NT2/D1 (cell line): ENCODE measurements at places on chromosomes 16 and 17.

GRCh38 chr17:2183346-2183745 lies 120.2 kb downstream of the SMG6 start:
- DNase-seq = no peak

DNA sequence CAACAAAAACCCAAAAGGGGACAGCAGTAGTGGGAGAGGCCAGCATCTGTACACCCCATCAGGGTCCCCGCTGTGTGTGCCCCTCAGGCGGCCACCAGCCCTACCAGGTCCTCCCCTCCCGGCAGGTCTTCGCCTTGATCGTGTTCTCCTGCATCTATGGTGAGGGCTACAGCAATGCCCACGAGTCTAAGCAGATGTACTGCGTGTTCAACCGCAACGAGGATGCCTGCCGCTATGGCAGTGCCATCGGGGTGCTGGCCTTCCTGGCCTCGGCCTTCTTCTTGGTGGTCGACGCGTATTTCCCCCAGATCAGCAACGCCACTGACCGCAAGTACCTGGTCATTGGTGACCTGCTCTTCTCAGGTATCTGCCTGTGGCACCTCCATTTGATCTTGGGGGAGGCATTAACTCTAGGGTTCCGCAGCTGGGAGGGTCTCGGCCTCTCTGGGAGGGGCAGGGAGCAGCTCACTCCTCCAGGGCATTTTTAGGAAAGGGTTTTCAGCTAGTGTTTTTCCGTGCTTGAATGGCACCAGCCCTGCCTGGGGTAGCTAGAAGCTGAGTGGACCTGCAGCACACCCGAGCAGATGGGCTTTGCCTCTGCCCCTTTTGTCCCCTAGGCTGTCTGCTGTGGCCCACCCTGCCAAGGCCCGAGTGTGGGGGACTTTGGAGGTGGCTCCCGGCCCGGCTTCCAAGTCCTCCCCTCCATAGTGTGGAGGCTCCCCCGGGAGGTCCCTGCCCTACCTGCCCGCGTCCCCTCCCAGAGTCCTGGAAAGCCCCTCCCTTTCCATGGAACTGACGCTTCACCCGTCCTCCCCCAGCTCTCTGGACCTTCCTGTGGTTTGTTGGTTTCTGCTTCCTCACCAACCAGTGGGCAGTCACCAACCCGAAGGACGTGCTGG lies 2.6 kb downstream of the SYNGR2 start:
- no peak for DNase-seq

- DNase-seq = no peak
These were observed 167.5 kb downstream of the RAB11FIP4 start for GRCh38 chr17:31558748-31559583.

GRCh38 chr16:81167851-81168250 lies 70.6 kb upstream of the BCO1 start:
- no peak for DNase-seq

DNA sequence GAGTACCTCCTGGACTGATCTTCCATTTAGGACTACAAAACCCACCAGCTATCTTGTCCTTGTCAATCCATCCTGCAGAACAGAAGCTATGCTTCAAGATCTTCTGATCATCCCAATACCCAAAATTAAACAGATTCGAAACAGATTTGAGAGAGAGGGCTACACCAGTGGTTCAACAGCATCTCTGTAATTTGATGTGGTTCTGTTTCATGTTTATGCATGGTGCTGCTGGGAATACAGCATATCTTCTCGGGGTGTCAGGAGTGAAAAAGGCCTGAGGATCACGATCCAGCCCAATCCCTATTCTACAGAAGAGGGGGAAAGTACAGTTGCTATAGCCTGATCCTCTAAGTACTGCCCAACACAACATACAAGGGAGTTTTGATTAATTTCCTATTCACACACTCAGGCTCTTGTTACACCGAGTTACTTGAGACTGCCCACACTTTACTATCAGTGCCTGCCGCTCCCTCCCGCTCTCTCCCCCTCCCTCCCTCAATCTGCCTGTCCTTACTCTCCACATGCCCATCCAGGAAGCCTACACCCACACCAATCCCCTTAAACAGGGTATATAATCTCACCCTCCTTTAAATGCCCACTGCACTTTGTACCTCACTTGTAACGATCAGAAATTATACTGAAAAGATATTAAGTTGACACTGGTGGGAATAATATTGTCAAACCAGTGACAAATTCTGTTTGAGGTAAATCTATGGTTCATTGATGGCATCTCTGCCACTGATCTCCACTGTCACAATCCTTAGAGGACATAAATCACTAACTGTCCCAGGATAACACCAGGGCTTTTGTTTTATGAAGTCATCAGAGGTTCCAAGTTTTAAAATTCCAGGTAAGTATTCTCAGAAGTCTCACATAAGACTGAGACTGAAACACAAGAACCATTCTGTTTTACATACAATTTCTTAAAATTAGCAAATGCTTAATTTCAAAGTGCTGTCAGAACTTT lies 89.3 kb upstream of the PLEKHM1 start:
- DNase-seq = no peak

- no peak for DNase-seq
These were observed 13.4 kb downstream of the OSBPL7 start for GRCh38 chr17:47808036-47808829.

DNA sequence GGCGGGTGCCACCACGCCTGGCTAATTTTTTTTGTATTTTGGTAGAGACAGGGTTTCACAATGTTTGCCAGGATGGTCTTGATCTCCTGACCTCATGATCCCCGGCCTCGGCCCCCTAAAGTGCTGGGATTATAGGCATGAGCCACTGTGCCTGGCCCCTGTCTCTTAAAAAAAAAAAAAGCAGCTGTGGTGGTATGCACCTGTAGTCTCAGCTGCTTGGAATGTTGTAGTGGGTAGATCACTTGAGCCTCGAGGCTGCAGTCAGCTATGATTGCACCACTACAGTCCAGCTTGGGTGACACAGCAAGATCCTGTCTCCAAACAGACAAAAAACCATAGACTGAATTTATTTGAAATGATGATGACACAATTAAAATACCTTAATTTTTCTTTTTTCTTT lies 24.3 kb downstream of the CDK12 start:
- DNase-seq = no peak

GRCh38 chr16:84820305-84820684 lies 510 bp downstream of the CRISPLD2 start:
- no peak for DNase-seq

DNA sequence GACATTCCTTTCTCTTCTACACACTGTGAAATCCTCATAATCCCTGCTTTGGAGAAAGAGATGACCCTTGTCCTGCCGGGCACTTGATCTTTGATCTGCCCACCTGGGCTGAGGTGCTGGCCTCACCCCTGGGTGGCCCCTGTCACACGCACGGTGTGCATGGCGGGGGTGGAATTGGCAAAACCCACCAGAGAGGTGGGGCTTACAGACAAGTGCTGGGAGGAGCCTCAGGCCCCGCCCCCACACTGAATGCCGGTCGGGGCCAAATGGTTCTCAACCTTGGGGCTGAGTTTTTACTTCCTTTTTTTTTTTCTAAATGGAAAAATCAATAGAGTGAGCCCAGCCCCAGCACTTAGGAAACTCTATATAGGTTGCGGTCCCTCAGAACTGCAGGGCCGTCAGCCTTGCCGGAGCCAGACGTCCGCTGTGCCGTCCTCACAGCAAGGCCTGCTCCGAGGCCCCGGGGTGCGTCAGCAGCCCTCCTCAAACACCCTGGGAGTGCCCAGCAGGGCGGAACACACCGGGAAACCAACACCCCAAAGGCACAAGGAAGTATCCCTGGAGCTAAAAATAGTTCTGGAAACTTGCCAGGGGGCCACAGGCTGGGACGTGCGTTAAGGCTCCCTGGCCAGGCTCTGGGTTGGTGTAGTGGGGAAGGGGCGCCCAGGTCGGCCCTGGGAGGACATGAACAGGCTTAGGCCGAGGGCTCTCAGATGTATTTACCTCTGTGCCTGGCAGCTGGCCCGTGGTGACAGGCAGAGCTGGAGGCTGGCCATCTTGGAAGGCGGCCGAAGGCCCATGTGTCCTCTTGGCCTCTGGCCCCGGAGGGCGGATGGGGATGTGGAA lies 11.0 kb downstream of the GPRC5C start:
- DNase-seq = no peak

DNA sequence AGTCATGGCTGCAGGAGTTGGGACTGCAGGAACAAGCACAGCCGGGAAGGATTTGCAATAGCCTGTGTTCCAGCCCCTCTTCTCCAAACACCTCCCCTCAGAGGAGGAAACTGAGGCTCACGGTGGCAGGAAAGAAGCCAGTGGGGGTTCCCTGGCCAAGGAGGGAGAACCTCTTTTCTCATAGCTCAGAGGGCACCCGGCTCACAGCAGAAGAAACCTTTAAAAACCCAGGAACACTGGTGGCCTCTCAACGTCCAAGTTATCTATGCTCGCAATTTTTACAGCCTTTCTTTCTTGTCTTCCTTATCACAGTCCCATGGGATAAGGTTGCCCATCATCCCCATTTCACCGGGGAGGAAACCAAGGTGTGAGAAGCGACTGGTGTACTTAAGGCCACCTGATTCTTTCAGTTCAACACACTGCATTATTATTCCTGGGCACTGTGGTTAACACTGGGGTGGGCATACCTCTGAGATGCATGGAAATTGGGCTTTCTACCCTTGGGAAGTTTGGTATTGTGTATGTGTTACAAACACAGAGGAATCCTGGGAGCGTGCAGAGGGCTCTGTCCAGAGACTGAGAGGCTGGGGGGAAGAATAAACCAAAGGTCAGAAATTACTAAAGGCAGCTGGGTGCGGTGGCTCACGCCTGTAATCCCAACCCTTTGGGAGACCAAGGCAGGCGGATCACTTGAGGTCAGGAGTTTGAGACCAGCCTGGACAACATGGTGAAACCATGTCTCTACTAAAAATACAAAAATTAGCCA lies 791 bp upstream of the ZNF629 start:
- no peak for DNase-seq

DNA sequence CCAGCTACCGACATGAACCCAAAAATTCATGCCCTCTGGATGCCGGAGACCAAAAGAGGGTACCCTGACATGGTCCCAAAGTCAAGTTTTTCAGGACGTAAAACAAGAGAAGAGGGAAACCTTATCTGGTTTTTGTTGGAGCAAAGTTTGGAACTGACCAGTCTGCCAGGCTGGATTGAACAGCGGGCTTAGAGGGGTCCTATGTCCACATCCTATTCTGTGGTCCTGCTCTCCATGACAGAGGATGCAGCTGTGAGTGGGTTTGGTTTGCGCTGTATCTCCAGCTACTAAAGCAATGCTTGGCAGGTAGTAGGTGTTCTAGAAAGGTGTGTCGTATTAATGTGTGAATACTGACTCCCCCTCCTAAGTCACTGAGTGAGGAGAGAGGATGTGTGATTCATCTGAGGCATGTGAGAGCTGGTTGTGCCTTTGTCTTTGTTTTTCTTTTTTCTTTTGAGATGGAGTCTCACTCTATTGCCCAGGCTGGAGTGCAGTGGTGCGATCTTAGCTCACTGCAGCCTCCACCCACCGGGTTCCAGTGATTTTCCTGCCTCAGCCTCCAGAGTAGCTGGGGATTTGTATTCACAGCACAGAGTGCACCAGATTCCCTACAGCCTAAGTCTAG lies 31.0 kb downstream of the PMM2 start:
- DNase-seq = no peak

- DNase-seq = no peak
These were observed 2.7 kb downstream of the CCL5 start for GRCh38 chr17:35877345-35878029.

DNA sequence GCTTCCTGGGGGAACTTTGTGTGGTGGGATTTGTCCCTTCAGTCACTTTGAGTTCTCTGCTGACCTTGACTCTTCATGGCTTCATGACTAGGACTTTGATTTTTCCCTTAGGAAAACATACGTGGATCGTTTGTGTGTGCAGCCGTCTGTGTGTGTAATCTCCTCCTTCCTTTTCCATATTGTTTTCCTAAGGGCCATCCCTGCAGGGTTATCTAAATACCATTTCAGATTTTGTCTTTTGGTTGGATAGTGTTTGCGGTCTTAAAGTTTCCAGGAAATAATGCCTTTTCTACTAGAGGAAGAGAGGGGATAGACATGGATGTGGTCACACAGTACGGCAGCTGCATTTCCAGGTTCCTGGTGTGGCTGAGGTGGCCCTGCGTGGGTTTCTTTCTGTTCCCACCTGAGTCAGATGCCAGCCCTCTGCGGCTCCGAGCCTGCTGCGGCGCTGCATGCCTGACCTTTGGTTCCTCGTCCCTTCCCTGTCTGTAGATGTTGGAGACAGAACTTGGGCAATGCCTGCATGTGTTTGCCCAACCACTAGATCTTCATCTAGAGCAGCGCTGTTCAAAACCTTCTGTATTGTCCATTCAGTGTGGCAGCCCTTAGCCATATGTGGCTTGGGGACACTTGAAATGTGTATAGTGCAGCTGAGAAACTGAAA lies 72.0 kb upstream of the LGALS9 start:
- DNase-seq = no peak

DNA sequence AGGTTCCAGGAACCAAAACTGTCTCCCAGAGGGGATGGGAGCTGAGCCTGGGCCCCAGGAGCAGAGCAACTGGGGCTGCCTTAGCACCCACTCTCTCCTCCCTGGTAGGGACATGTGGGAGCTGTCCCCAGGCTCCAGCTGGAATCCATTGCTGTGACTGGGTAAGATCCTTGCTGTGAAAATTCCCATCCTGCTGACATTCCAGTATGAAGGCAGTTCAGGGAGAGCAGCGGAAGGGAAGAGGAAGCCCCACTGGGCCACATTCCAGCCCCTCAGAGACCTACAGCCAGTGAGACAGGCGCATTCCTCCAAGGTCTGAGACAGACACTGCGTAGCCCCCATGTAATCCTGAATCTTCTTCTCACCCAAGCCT lies 24.2 kb downstream of the MYO18A start:
- no peak for DNase-seq

DNA sequence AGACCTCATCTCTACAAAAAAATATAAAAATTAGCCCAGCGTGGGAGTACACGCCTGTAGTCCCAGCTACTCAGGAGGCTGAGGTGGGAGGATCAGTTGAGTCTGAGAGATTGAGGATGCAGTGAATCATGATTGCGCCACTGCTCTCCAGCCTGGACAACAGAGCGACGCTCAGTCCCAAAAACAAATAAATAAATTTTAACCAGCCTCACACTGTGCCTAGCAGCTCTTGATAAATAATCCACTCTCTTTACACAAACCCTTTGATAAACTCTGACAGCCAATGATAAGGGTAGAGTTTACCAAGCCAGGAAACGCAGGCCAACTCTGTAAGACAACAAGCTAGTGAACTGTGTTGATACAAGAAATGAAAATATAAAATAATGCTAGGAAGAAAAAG lies 32.7 kb downstream of the LITAF start:
- DNase-seq = no peak
